ENCODE measurements at places on chromosomes 13 and 19.
A peak's percentile ranks its signal among the peaks of the same experiment; 100 is the strongest.

DNA sequence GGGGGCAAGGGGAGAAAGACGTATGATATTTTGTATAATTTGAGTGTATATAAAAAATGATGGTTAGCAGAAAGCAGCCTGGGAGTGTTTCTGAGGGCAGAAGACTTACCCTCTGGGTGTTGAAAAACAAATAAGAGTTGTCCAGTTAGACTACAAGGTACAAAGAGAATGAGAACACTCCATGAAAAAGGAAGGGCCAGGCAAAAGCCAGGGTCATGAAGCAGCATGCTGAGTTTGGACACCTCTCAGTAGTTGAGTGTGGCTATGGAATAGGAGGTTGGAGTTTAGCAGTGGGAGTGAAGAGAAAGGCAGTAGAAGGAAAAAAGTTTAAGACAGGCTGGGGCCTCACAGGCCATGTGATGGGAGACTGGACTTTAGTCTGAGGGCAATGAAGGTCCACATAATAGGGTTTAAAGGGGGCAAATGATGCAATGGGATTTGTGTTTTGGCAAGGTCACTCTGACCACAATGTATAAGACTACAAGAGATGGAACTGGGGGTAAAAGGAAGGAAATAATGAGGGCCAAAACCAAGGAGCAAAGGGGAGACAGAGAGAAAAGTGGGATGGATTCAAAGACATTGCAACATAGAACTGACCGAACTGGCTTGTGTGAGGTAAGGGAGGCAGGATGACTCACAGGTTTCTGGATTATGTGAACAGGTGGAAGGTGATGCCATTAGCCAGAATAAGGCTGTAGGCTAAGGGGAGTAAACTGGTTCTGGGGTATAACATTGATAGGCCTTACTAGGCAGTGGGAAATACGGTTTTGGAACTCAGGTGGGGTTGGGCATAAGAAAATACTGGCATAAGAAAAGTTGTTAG, 76.6 kb downstream of the SERP2 start:
- DNase-seq: no peak

- no peak for DNase-seq
Observed at GRCh38 chr19:24081056-24081455, 5.9 kb upstream of the ZNF254 start.

GRCh38 chr19:16888629-16889365, at the start of gene F2RL3:
F2RL3 (plus strand) TSS chr19:16888999; CDS start chr19:16889190, 191 bp downstream.
- no peak for DNase-seq

- DNase-seq: no peak
Observed at GRCh38 chr13:43006893-43007631, 15.0 kb upstream of the EPSTI1 start.

DNA sequence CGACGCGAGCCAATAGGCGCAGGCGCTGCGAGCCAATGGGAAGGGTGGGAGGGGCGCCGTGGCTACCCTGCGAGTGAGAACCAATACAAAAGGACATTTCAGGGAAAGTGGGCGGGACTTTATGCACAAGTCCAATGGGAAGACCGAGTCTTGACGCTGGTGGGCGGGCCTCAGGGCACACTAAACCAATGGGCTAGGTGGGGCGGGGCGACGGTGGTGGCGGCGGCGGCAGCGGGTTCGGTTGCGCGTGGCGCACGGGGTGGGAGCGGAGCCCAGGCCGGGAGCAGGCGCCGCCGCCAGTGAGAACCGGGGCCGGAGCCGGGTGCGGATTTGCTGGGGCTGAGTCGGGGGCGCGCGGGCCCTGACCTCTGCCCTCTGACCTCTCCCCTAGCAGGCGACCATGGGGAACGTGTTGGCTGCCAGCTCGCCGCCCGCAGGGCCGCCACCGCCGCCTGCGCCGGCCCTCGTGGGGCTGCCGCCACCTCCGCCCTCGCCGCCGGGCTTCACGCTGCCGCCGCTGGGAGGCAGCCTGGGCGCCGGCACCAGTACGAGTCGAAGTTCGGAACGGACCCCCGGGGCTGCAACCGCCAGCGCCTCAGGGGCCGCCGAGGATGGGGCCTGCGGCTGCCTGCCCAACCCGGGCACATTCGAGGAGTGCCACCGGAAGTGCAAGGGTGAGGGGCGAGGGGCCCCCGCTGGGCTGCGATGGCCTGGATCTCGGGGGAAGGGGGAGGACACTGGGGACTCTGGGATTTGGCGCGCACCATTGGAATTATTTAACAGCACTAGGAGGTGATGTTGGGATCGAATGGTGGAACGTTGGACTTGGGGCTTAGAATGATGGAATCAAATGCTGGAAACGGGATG, at the start of gene TOMM40:
Gene TOMM40 (plus strand): TSS at position 239 of the 867 bp plus-strand sequence. CDS start 162 bp downstream, at position 401.
- peak; percentile 99 for DNase-seq

GRCh38 chr19:3167533-3168272, 10.9 kb upstream of the S1PR4 start:
- no peak for DNase-seq

DNA sequence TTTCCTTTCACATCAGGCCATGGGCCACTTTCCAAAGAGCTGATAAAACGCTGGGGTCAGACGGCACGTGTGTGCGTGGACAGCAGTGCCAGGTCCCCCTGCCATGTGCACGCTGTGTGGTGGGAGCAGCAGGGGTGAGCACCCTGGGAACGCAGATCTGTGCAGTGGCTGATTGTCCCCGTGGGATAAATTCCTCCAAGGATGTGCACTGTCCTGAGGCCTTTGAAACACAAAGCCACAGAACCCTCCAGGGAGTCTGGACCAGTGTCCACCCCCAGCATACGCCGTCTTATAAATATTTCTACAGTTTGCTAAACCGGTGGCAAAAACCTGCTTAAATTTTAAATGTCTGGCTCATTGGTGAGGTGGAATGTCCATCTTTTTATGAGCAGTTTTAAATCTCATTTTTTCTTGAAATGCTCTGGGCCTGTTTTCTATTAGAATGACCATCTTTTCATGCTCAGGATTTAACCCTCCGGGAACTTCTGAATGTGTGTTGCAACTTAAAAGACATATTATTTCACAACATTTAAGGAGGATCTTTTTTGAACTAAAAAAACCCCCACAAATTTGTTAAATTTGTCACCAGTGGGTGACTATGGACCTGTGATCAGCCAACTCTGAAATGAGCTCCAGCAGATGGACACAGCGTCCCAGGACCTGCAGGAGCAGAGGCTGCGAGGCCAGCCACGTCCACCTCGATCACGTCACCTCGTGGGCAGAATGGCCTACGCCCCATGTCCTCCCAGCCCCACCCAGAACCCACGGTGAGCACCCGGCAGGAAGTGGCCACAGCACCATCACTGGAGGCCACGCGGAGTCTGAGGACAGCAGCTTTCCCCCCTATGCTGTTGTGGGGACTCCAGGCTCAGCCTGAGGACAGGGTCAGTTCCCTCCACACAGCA, 68.6 kb downstream of the RASA3 start:
- DNase-seq: no peak

DNA sequence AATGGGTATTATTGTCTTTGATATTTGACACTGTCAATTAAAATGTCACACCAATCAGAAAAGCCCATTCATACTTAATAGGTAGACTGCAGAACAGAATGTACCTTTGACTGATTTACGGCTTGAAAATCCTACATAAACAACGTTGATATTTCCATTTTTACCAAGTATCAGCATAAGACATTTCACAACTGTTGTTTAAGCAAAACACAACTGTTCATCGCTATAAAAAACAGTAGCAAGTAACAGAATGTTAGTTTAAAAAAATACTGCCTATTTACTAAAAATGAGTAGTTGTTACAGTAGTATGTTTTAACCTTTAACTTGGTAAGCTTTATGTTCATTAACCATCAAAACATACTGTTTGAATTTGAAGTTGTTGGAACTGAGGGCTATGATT, 1096.6 kb downstream of the PCDH17 start:
- DNase-seq: no peak

Measured in RWPE2 (cell line).